Activated CD8-positive, alpha-beta T cell treated with anti-CD3 and anti-CD28 coated beads for 36 hours (primary cell): ENCODE measurements at places on chromosomes 1 and 21. TPM values are rescaled to one million over a fixed set of nuclear protein-coding genes. Genes with fewer than 3 reads are reported as not detected.

DNA sequence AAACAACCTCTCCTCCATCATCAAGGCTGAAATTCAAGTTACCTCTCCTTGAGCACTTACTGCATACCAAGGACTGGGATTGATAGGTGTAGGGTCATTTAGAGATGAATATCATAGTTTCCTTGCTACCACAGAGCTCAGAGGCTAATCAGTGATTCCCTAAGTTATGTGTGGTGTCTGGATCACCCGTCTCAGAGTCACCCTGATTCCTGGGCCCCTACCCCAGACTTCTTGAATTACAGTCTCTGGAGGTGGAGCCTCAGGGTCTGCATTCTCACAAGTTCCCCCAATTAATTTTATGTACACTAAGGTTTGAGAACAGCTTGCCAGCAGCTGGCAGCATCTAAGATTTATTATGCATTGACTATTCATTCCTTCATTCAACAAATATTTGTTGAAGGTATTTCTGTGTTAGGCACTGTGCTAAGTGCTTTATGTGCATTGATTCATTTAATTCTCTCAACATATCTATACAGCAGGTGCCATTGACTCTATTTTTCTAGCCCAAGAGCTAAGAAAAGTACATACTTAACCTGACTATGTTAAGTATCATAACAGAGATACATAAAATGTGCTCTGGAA, 182.9 kb upstream of the FGGY start:
- no peak for DNase-seq
- H3K27ac ChIP-seq, result no peak overlapping the region
- peaks cover 7% of the 10 kb centered on the region for H3K4me1 ChIP-seq

GRCh38 chr1:218330043-218330623, 15.0 kb upstream of the TGFB2 start:
- H3K4me1 ChIP-seq, result peaks cover under 1% of the 10 kb centered on the region
- peaks cover 17% of the 10 kb centered on the region for H3K36me3 ChIP-seq
- no peak overlapping the region for H3K27ac ChIP-seq
- H3K4me3 ChIP-seq, result no peak overlapping the region
- DNase-seq, result no peak

GRCh38 chr1:178121883-178122282, 28.0 kb downstream of the RASAL2 start:
- H3K36me3 ChIP-seq, result no peaks in the 10 kb centered on the region
- no peak overlapping the region for H3K27ac ChIP-seq
- no peak for DNase-seq
- no peaks in the 10 kb centered on the region for H3K27me3 ChIP-seq

The BRINP2 gene
- not detected for total RNA-seq

- DNase-seq, result peak; percentile 36
- H3K27ac ChIP-seq, result peak overlapping the region; percentile 85
- H3K36me3 ChIP-seq, result peaks cover 25% of the 10 kb centered on the region
- peak overlapping the region; percentile 90 for H3K4me3 ChIP-seq
Measured at GRCh38 chr1:1272341-1273208, 1.1 kb downstream of the UBE2J2 start.

DNA sequence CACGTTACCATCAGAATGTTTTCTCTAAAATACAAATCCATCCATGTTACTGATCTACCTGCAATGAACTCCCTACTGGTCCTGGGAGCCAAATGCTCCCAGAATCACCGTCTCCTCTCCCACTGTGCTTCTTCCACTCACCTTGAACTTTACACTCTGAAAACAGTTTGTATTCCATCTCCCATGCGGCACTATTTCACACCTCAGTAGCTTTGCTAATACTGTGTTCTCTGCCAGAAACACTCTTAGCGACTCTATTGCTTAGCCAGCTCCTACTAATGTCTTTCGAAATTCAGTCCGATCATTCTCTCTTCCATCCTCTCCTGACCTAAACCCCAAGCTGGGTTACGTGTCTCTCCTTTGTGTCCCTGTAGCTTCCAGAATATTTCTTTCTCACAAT, 284.4 kb upstream of the DUSP10 start:
- H3K27ac ChIP-seq, result no peak overlapping the region
- H3K4me3 ChIP-seq, result no peak overlapping the region
- no peaks in the 10 kb centered on the region for H3K27me3 ChIP-seq
- H3K4me1 ChIP-seq, result no peaks in the 10 kb centered on the region
- DNase-seq, result no peak

The TRIM46 gene
- 6.1 TPM for total RNA-seq

- no peak overlapping the region for H3K27ac ChIP-seq
- H3K4me1 ChIP-seq, result peaks cover 62% of the 10 kb centered on the region
- no peaks in the 10 kb centered on the region for H3K27me3 ChIP-seq
- H3K36me3 ChIP-seq, result peaks cover 3% of the 10 kb centered on the region
- no peak for DNase-seq
Measured at GRCh38 chr1:25727088-25727487, 72.9 kb upstream of the SELENON start.

- peaks cover 3% of the 10 kb centered on the region for H3K27me3 ChIP-seq
- no peak overlapping the region for H3K4me3 ChIP-seq
- no peak overlapping the region for H3K27ac ChIP-seq
- H3K4me1 ChIP-seq, result peaks cover 16% of the 10 kb centered on the region
- no peak for DNase-seq
Measured at GRCh38 chr1:180581635-180582039, 22.9 kb downstream of the OVAAL start.

GRCh38 chr1:80054129-80054528, 1047.6 kb upstream of the ADGRL4 start:
- no peaks in the 10 kb centered on the region for H3K4me1 ChIP-seq
- H3K27ac ChIP-seq, result no peak overlapping the region
- H3K4me3 ChIP-seq, result no peak overlapping the region
- H3K36me3 ChIP-seq, result no peaks in the 10 kb centered on the region
- no peaks in the 10 kb centered on the region for H3K27me3 ChIP-seq

- H3K36me3 ChIP-seq, result peaks cover 3% of the 10 kb centered on the region
- H3K27me3 ChIP-seq, result no peaks in the 10 kb centered on the region
- DNase-seq, result no peak
- no peak overlapping the region for H3K4me3 ChIP-seq
Measured at GRCh38 chr1:100325415-100326324, 26.6 kb upstream of the CDC14A start.

- H3K4me3 ChIP-seq, result no peak overlapping the region
- H3K4me1 ChIP-seq, result no peaks in the 10 kb centered on the region
- H3K27ac ChIP-seq, result no peak overlapping the region
- no peak for DNase-seq
- H3K36me3 ChIP-seq, result no peaks in the 10 kb centered on the region
Measured at GRCh38 chr1:193113258-193113991, 8.2 kb upstream of the GLRX2 start.

GRCh38 chr1:46659307-46659870, 8.8 kb downstream of the ATPAF1 start:
- H3K4me1 ChIP-seq, result peaks cover 21% of the 10 kb centered on the region
- no peaks in the 10 kb centered on the region for H3K27me3 ChIP-seq
- H3K36me3 ChIP-seq, result peaks cover 33% of the 10 kb centered on the region
- no peak overlapping the region for H3K4me3 ChIP-seq
- no peak for DNase-seq

DNA sequence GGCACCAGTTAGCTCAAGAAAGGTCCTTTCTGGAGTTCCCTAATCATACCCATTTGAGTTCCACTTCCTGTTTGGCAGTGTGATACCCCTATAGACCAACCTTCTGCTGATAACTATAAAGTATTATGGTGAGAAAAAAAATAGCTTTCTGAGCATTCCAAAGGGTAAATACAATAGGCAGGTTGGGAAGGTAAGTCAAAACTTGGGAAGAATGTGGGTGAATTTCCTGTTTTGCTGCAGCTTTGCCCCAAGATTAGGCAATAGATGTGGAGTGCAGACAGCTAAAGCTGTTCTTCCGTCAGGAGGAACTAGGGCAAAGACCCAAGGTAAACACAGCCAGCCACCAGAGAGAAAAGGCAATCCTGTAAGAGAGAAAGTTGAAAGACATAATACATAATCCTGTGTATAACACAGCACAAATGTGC, 49.9 kb upstream of the GUCA2A start:
- H3K27me3 ChIP-seq, result no peaks in the 10 kb centered on the region
- H3K4me1 ChIP-seq, result peaks cover 24% of the 10 kb centered on the region
- no peak for DNase-seq
- H3K36me3 ChIP-seq, result peaks cover 57% of the 10 kb centered on the region
- no peak overlapping the region for H3K4me3 ChIP-seq

DNA sequence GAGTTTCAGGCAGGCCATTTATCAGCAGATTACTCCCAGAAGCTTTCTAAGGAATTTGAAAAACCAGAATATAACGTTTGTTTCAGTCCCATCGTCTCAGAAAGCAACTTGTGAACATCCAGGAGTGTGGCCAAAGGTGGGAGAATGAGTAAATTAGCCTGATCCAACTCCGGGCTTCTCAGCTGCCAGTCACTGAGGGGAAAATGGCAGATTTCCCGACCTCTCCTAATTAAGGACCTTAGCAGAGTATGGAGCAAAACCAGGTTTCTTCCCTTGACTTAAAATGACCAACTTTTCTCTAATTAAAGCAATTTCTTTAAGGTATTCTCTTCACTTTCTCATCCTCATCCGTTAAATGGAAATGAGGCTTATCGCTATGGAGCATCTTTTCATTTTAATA, 1.0 kb downstream of the CORT start:
- H3K36me3 ChIP-seq, result peaks cover 2% of the 10 kb centered on the region
- no peaks in the 10 kb centered on the region for H3K27me3 ChIP-seq
- DNase-seq, result no peak
- H3K4me3 ChIP-seq, result no peak overlapping the region

The CFHR5 gene
- not detected for total RNA-seq

- no peak for DNase-seq
- peaks cover 24% of the 10 kb centered on the region for H3K27me3 ChIP-seq
- no peak overlapping the region for H3K4me3 ChIP-seq
- peaks cover 5% of the 10 kb centered on the region for H3K4me1 ChIP-seq
Measured at GRCh38 chr1:8312235-8313218, 5.4 kb upstream of the SLC45A1 start.

- DNase-seq, result no peak
- peaks cover 1% of the 10 kb centered on the region for H3K27me3 ChIP-seq
- H3K36me3 ChIP-seq, result no peaks in the 10 kb centered on the region
- H3K27ac ChIP-seq, result no peak overlapping the region
Measured at GRCh38 chr1:94094469-94095111, 26.4 kb downstream of the ABCA4 start.

GRCh38 chr1:179955731-179956130, 1.1 kb downstream of the CEP350 start:
- no peaks in the 10 kb centered on the region for H3K36me3 ChIP-seq
- H3K4me3 ChIP-seq, result peak overlapping the region; percentile 86
- H3K27ac ChIP-seq, result peak overlapping the region; percentile 75
- DNase-seq, result no peak
- H3K27me3 ChIP-seq, result no peaks in the 10 kb centered on the region

DNA sequence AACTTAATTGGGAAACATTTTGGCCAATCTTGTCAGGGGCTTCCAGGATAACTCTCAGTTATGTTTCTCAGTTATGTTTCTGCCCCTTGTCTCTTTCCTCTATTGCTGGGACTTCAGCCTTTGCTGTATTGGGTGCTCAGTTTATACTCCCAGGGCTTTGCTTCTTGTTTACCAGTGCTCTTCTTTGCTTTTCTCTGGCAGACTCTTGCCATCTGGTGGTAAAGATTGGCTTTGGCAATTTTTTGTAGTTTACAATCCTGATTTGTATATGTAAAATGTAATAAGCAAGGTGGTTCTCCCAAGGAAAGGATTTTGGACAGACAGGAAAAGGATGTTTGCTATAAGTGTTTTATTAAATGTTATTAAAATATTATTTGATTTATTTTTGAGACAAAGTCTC, 37.9 kb downstream of the FABP3 start:
- H3K36me3 ChIP-seq, result peaks cover 11% of the 10 kb centered on the region
- H3K27ac ChIP-seq, result no peak overlapping the region
- DNase-seq, result no peak
- peaks cover 2% of the 10 kb centered on the region for H3K4me1 ChIP-seq
- no peak overlapping the region for H3K4me3 ChIP-seq

DNA sequence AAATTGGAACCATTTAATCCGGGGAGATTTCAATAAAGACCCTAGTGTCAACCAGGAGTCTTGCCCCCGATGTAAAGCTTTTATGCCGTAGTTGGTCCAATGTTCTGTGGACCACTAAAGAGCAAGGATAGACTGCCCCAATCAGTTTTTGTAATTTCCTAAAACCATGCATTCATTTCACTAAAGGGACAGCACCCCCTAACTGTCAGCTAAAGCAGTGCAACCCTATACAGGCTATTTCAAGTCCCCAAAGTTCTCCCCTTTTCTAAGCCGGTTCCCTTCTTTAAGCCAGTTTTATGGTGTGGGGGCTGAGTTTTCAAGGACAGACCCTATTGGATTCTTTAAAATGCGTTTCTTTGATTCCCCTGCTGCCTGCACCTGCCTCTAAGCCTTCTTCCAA, 12.7 kb upstream of the PDPN start:
- peaks cover 12% of the 10 kb centered on the region for H3K27me3 ChIP-seq
- H3K36me3 ChIP-seq, result no peaks in the 10 kb centered on the region
- peaks cover 2% of the 10 kb centered on the region for H3K4me1 ChIP-seq
- no peak overlapping the region for H3K27ac ChIP-seq
- H3K4me3 ChIP-seq, result no peak overlapping the region

DNA sequence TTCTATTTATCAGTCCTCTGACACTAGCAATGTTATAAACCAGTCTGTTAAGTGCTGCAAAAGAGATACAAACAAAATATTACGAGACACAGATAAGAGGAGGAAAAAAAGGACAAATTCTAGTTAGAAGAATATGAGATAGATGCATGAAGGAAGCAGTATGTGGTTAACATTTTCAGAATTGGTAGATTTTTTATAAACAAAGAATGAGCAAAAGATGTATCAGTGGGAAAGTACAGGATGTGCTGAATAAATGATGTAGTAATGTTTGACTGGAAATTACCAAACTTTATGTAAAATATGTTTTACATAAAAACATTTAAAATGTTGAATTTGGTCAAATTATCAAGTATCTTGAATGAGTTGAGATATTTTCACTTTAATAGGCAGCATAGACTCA, 574.2 kb downstream of the NUF2 start:
- no peaks in the 10 kb centered on the region for H3K27me3 ChIP-seq
- H3K4me3 ChIP-seq, result no peak overlapping the region
- H3K4me1 ChIP-seq, result no peaks in the 10 kb centered on the region
- H3K36me3 ChIP-seq, result no peaks in the 10 kb centered on the region
- no peak for DNase-seq
- H3K27ac ChIP-seq, result no peak overlapping the region

- H3K27ac ChIP-seq, result no peak overlapping the region
- no peak for DNase-seq
- no peak overlapping the region for H3K4me3 ChIP-seq
- no peaks in the 10 kb centered on the region for H3K27me3 ChIP-seq
Measured at GRCh38 chr1:200338451-200338850, 71.4 kb downstream of the ZNF281 start.

GRCh38 chr1:222844411-222844779, 29.6 kb downstream of the DISP1 start:
- DNase-seq, result no peak
- no peaks in the 10 kb centered on the region for H3K4me1 ChIP-seq
- H3K27ac ChIP-seq, result no peak overlapping the region

The ENSA gene
- total RNA-seq, result 177 TPM

DNA sequence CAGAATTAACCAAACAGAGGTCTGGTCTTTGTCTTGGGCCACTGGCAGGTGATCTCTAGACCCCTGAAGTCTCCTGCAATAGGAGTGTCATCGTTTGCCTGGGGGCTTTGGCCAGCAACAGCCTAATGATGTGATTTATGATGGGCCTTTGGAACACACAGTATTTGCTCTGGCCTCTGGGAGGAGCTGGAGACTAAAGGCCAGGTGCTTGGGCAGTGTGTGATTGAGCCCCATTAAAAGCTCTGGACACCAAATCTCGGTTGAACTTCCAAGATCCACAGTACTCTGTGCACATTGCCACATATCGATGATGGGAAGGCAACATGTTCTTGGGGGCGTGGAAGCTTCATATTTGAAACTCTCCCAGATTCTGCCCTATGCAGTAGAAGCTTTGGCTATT, 32.0 kb upstream of the TLR5 start:
- no peaks in the 10 kb centered on the region for H3K27me3 ChIP-seq
- no peak overlapping the region for H3K27ac ChIP-seq
- no peak for DNase-seq
- H3K36me3 ChIP-seq, result no peaks in the 10 kb centered on the region
- H3K4me3 ChIP-seq, result no peak overlapping the region
